Type B pancreatic cell (in vitro differentiated cells): ENCODE measurements at places on chromosomes 2 and 18. TPM values are rescaled to one million over a fixed set of nuclear protein-coding genes. Genes with fewer than 3 reads are reported as not detected.

BCS1L gene
- 46.0 and 64.2 TPM in 2 replicates for total RNA-seq

SGO2 gene
- total RNA-seq, result 5.5 and 19.9 TPM in 2 replicates

RNF144A gene
- 23.2 and 35.6 TPM in 2 replicates for total RNA-seq

DNA sequence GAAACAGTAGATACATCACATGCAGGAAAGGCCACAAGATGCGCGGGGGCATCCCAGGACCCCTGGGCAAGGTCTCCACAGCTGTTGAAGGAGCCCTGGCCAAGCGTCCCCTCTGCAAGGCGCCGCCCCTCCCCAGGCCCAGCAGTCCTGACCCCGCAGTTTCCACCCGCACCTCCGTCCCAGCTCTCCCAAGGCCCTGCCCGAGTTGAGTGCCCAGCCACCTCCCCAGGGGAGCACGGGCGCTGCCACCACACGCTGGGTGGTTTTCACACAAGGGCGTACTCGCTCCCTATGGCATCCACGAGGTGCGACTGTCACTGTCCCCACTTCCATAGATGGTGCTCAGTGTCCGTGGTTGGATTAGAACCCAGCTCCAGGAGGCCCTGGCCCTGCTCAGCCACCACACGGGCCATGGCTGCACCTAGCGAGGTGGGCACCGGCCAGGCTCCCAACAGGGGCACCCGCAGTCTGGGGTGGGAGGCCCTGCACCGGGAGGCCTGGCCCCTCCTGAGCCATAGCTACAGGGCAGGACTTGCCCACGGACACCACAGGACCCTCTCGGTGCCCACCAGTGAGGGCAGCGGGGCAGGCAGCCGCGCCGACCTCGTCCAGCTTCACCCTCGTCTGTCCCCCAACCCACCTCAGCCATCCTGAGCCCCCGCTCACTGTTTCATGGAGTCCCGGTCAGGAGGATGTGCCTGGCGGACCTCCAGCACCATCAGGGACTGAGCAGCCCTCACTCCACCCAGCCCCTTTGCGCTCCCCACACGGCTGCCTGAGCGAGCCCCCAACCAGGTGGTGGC, 36.0 kb downstream of the KIF1A start:
- no peaks in the 10 kb centered on the region for H3K36me3 ChIP-seq
- no peaks in the 10 kb centered on the region for H3K27me3 ChIP-seq
- no peak for DNase-seq
- no peaks in the 10 kb centered on the region for H3K4me1 ChIP-seq

GRCh38 chr18:49618742-49619681, 57.2 kb downstream of the LIPG start:
- peak overlapping the region; percentile 13 for H3K4me3 ChIP-seq
- no peaks in the 10 kb centered on the region for H3K36me3 ChIP-seq
- H3K27me3 ChIP-seq, result peaks cover 4% of the 10 kb centered on the region
- H3K4me1 ChIP-seq, result peaks cover 41% of the 10 kb centered on the region
- peak overlapping the region; percentile 74 for H3K27ac ChIP-seq

DNA sequence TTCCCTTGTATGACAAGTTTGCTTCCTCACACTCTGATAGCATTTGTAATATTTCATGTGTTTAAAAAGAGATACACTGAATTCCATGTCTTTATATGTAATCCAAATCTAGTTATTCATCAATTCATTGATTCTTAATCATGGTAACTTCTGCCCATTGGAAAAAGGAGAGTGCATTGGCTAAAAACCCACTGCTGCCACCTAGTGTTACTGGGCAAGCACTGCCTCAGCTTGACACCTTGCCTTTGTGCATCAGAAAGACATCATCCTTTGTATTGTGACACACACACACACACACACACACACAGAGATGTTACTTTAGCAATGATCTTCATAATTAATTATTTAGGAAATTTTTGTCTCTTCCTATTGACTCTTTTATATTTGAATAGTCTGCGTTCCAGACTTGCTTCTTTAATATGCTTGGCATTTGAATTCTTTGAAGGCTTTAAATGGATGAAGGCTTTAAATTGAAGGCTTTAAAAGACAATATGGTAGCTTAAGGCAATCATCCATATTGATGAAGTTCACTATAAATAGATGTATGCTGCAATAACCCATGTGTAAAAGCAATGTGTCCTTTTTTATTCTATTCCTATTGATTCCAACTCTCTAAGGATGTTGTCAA, 414.2 kb upstream of the CHST9 start:
- H3K27ac ChIP-seq, result no peak overlapping the region
- no peak overlapping the region for H3K4me3 ChIP-seq
- no peaks in the 10 kb centered on the region for H3K4me1 ChIP-seq
- no peak for DNase-seq
- H3K27me3 ChIP-seq, result no peaks in the 10 kb centered on the region
- no peaks in the 10 kb centered on the region for H3K36me3 ChIP-seq

GRCh38 chr18:62209046-62209445, 22.0 kb downstream of the RELCH start:
- H3K4me3 ChIP-seq, result no peak overlapping the region
- peaks cover 26% of the 10 kb centered on the region for H3K36me3 ChIP-seq
- H3K4me1 ChIP-seq, result no peaks in the 10 kb centered on the region
- no peak for DNase-seq

GRCh38 chr2:176826356-176826755, 386.2 kb upstream of the HNRNPA3 start:
- DNase-seq, result no peak
- H3K4me1 ChIP-seq, result peaks cover 12% of the 10 kb centered on the region
- peaks cover 30% of the 10 kb centered on the region for H3K27me3 ChIP-seq
- H3K27ac ChIP-seq, result no peak overlapping the region

GRCh38 chr2:156944871-156945270, 312.6 kb upstream of the GALNT5 start:
- H3K4me1 ChIP-seq, result no peaks in the 10 kb centered on the region
- DNase-seq, result no peak
- no peaks in the 10 kb centered on the region for H3K27me3 ChIP-seq
- no peak overlapping the region for H3K4me3 ChIP-seq

GRCh38 chr18:75809151-75809925, 381.8 kb upstream of the SMIM21 start:
- H3K27me3 ChIP-seq, result peaks cover 7% of the 10 kb centered on the region
- H3K36me3 ChIP-seq, result no peaks in the 10 kb centered on the region
- H3K27ac ChIP-seq, result no peak overlapping the region

GRCh38 chr2:47173986-47174732, 19.1 kb upstream of the STPG4 start:
- peaks cover 21% of the 10 kb centered on the region for H3K36me3 ChIP-seq
- no peak for DNase-seq
- peak overlapping the region; percentile 92 for H3K4me3 ChIP-seq

DNA sequence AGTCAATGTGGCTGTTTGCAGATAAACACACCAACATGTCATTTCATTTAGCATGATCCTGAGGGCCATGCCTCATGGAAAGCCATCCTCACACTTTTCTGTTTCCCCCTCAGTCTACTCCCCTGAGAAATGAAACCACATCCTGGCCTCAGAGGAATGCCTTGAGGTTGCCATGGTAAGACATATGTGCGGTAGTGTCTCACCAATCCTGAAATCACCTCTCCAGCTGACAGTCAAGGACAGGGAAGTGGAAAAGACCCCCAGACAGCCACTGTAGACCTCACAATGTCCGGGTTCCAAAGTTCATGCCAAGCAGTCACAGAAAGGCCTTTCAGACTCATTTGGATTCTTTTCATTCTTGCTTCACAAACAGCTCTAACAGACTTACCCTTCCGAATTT, 175.2 kb upstream of the PKDCC start:
- no peak overlapping the region for H3K27ac ChIP-seq
- H3K4me3 ChIP-seq, result no peak overlapping the region
- no peak for DNase-seq
- no peaks in the 10 kb centered on the region for H3K36me3 ChIP-seq
- peaks cover 41% of the 10 kb centered on the region for H3K4me1 ChIP-seq
- peaks cover 13% of the 10 kb centered on the region for H3K27me3 ChIP-seq

DNA sequence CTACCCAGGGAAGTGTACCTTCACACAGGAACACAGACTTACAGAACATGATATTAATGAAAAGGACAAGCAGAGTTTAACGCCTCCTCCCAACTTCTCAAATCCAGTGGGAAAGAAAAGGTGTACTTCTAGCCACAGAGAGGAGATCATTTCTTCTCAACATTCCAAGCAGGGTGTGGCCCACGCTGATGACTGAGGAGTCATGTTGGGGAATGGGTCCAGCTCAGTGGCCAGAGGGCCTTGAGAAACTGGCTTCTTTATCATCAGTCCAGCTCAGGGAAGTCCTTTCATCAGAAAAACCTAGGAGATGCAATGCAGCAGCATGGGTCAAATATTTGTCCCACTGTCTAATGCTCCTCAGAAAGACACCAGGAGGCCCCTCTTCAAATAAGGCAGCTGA, 63.0 kb downstream of the RBM43 start:
- no peak for DNase-seq
- H3K27ac ChIP-seq, result no peak overlapping the region
- no peak overlapping the region for H3K4me3 ChIP-seq
- H3K4me1 ChIP-seq, result peaks cover 5% of the 10 kb centered on the region

DNA sequence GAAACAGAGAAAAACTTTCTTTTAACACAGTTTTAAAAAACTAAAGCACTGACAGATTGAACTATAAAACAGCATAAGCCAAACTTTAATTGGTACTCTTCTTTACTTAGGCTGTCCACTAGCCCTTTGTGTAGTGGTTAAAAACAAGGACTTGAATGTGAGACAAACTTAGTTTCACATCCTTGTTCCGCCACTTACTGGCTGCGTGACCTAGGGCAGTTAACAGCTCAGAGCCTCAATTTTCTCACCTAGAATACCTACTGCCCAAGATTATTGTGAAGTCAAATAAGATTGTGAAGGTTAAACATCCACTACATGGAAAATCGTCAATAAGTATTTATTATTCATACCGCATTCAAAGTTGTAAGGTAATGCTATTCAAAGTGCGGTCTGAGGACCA, 2.0 kb downstream of the WDR35 start:
- DNase-seq, result no peak
- peaks cover 18% of the 10 kb centered on the region for H3K36me3 ChIP-seq
- H3K27me3 ChIP-seq, result no peaks in the 10 kb centered on the region
- peaks cover 22% of the 10 kb centered on the region for H3K4me1 ChIP-seq
- no peak overlapping the region for H3K27ac ChIP-seq

DNA sequence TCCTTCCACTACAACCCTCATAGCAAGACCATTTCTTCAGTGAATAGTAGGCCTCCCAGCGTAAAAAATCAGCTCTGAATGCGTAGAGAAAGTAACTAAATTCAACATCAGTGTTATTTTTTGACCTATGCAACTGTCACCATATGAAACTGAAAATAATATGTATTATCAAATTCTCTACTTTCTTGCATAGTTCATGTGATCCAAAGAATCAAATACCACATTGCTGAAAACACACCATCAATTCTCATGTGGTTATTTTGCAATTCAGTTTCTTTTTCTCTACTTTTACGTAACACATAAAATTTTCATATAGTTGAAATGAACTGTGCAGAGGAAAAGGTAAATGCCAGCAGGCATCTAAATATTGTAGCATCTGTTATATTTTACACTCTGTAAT, 208.5 kb upstream of the SPOPL start:
- H3K36me3 ChIP-seq, result no peaks in the 10 kb centered on the region
- no peaks in the 10 kb centered on the region for H3K4me1 ChIP-seq
- no peak overlapping the region for H3K27ac ChIP-seq
- no peak overlapping the region for H3K4me3 ChIP-seq
- DNase-seq, result no peak
- H3K27me3 ChIP-seq, result no peaks in the 10 kb centered on the region
